ENCODE measurements at places on chromosomes 4 and X.

DNA sequence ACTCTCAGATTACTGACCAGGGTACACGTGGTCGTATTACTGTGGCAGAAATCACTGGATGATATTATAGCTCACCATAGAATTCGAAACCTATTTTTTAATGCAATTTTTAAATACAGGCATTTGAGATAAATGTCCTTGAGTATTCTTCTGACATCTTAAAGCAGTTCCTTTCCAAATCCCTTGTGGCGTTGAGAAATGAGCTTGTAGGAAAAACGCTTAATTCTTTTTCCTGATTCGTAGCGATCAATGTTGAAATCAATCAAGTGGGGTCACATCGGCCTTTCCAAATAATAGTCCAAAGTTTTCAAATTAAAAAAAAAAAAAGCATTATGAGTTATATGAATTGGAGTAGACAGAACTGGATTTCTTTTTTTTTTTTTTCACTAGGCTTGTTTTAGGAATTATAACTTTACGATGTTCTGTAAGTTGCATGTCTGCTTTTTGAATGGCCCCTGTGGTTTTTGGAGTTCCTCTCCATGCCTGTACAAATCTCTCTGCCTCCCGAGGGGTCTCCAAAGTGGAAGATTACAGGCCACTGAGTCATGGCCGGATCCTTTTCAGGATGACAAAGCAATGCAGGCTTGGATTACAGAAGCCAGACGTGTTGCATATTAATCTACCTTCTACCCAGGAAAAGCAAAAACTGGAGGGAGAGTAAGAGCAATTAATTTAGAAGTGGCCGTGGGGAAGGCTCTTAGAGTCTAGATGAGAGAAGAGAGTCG is 226.1 kb downstream of the SHOX start:
- DNase-seq, result no peak

- no peak for DNase-seq
Observed at GRCh38 chrX:97766501-97767095, 882.9 kb downstream of the RPA4 start.

DNA sequence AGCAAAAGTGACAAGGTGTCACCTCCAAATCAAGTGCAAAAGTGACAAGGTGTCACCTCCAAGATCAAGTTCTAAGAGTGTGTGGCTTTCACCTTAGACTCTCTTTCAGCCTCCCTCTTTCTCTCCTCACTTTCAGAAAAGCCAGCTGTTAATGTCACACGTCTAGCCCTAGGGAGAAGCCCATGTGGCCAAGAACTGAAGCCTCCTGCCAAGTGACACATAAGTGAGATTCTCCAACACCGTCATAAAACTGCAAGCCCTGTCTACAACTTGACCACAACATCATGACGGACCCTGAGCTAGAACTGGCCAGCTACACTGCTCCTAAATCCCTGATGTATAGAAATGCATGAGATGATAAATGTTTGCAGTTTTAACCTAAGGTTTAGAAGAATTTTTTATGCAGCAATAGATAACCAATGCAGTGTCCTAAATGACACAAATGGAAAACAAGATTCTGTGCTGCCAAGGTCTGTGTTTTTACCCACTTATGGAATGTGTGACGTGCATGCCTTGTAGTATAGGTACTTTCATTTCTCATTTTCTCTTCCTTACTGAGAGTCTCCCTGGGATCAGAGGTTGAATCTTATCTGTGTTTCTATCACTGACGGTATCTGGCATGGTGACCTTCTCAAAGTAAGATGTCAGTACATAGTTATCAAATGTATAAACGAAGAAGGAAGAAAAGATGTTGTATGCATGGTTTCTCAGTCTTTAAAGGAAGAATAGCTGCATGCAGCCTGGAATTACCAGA is 25.0 kb downstream of the NLGN4X start:
- DNase-seq, result no peak

- no peak for DNase-seq
Observed at GRCh38 chr4:181046809-181047208, 1196.4 kb upstream of the TENM3 start.

GRCh38 chrX:53190363-53190960 is 34.5 kb downstream of the KDM5C start:
- DNase-seq, result no peak

DNA sequence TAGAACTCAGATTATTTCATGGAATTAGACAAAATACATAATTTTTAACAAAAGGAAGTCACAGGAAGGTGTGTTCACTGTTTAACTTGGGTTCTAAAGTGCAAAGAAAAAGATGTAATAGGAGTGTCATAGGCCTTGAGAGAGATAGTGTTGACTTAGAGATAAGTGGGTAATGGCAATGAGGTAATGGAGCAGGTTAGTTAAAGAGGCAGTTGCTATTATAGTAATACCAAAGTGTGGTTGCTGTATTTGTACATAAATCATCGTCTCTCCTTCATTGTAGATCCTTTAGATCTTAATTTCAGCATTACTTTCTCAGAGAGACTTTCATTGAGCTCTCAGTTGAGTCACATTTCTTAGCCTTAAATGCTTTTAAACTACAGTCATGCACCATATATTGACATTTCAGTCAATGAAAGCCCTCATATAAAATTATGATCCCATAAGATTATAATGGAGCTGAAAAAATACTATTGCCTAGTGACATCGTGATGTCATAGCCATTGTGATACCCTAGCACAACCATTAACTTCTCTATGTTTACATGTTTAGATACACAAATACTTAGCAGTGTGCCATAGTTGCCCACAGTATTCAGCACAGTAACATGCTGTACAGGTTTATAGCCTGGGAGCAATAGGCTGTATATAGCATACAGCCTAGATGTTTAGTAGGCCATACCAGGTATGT is 245.4 kb downstream of the ADGRL3 start:
- DNase-seq, result no peak

GRCh38 chr4:97910005-97910404 is 233.3 kb downstream of the STPG2 start:
- no peak for DNase-seq

DNA sequence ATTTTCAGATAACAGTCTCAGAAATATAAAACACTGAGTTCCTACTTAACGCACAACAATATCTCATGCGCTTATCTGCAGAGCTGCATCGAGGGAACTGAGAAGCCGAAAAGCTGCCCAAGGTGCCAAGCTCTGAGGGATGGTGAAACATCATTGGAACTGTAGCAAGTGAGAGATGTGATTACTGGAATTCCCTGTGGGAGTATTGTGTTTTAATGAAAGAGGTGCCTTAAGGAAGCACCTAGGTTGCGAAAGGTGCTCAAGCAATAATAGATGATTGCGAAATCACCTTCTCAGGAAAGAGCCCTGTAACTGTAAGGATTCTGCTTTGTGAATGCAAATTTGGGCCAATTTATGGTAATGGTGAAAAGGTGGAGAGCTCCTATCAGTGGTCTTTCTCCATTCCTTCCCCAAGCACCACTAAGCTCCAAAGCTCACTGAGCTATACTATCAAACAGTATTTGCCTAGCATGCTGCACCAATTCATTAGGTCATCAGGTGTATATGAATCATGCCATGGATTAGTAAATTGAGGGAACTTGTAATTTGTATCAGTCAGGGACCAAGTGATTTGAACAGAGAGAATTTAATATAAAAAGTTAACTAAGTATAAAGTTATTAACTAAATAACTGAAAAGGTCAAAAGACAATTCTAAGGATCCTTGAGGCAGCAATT is 59.0 kb upstream of the ATP8A1 start:
- no peak for DNase-seq

DNA sequence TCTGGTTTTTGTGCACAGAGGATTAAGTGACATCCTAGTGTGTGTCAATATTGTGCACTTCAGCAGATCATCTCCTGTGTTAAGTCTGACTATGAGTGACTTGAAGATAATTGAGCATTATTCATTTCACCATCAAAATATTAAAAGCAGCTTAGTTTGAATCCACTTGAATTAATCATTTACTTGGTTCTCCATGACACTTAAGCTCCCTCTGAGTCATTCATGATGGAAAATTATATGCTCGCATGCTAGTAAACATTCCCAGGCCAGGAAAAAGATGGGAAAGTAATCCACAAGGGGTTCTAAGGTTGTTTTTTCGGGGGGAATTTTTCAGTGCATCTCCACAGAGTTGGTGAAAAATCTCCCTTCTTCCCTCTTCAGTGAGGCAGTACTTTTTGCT is 97.2 kb upstream of the EOLA2 start:
- DNase-seq, result no peak

- DNase-seq, result no peak
Observed at GRCh38 chrX:129040124-129040523, 483.2 kb downstream of the SMARCA1 start.

GRCh38 chrX:110041980-110042379 is 39.1 kb downstream of the TMEM164 start:
- no peak for DNase-seq

DNA sequence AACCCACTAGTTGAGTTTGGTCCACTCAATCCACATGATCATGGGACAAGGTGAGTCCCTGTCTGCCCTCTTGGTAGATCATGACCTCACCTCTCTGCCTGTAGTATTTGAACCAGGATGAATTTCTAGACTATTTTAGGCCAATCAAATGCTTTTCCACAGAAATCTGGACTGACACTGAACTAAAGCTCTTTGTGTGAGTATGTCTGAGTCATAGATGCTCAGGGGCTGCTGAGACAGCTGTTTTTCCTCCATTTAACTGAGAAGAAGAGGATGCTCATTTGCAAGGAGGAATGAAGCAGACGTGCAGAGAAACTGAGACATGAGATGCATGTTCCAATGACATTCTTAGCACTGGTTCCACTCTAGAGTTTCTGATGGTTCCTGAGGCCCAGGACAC is 77.3 kb upstream of the TMEM47 start:
- DNase-seq, result no peak

DNA sequence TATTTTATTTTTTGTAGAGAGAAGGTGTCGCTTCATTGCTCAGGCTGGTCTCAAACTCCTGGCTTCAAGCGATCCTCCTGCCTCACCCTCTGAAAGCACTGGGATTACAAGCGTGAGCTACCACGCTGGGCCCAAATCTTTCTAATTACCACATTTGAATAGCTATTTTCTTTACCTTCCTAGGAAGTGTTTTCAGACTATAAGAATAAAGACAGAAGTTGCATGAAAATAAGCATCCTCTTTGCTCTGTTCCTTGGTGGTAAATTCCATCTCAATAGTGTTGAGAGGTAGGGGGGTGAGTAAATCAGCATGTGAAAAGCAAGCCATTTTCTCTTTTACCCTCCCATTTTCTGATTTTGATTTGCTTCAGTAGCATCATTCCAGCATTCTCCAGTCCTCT is 122.4 kb downstream of the LARP7 start:
- no peak for DNase-seq

DNA sequence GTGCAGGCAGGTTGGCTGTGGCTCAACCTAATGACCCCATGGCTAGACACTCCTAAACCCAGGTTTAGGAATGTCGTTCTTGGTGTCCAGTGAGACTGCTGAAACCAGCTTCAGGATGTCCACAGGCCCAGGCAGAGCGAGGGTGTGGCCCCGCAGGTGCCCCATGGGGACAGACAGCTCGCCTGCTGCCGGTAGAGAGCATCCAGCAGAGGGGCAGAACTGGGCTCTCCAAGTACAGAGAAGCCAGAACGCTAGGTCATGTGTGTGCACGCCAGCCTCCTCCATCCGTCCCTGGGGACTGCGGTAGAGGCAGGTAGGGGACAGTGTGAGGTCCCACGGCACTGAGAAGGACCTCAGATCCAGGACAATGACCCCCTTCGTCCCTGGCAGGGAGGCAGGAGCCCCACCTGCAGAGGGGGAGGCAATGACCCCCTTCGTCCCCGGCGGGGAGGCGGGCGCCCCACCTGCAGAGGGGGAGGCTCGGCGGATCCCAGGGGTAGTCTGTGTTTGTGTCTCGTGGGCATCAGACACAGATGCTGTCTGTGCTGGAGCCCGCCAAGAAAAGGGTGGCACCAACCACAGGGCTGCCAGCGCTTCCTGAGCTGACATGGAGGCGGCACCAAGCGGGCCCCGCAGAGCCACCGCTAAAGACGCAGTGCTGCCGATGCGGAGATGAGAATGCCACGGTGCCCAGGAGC is 118.4 kb downstream of the FAM53A start:
- DNase-seq, result no peak

GRCh38 chr4:124534131-124534530 is 178.4 kb downstream of the ANKRD50 start:
- DNase-seq, result no peak

- no peak for DNase-seq
Observed at GRCh38 chrX:104660092-104660491, 94.1 kb downstream of the IL1RAPL2 start.

GRCh38 chr4:90099812-90100211 is 27.4 kb upstream of the CCSER1 start:
- no peak for DNase-seq

- peak; percentile 57 for DNase-seq
Observed at GRCh38 chrX:154013614-154014360, 5.9 kb downstream of the IRAK1 start.

- no peak for DNase-seq
Observed at GRCh38 chrX:85544609-85545008, 165.1 kb upstream of the POF1B start.

DNA sequence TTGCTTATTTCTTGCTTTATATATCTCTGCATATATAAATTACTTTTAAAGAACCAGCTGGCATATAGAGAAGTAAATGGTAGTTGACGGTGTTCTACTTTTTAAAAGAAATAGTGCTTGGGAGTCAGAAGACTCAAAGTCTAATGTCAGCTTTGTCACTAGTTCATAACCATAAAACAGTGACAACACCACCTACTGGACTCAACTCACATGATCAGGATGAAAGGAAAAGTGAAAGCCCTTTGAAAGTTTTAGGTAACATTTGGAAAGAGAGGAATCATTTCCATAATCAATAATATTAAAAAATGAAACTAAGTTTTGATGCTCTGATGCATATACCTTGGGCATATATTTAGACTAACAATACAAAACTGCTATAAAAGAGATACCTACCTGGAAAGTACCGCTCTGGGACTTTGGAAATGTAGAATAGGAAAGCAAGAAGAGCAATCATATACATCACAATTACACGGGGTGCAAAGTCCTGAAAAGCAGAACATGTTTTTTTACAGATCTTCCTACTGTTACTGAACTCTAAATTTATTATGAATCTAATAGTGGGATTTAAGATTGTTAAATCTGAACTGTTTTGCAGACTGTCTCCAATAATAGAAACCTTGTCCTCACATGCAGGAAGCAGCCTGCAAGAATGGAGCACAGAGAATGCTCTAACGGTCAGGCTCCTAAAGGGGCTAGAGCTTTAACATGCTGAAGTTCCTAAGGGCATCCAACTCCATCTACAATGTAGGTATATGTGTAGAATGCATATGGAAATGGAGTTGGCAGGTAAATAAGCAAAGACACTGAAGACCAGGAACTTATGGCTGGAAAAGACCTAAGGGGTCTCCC is 15.6 kb downstream of the PAQR3 start:
- no peak for DNase-seq

- no peak for DNase-seq
Observed at GRCh38 chr4:155638195-155638965, 28.3 kb upstream of the GUCY1A1 start.

- DNase-seq, result no peak
Observed at GRCh38 chr4:100721490-100721889, 203.7 kb upstream of the EMCN start.

GRCh38 chr4:94181815-94182214 is 25.9 kb upstream of the SMARCAD1 start:
- DNase-seq, result no peak

All from activated CD8-positive, alpha-beta memory T cell treated with anti-CD3 and anti-CD28 coated beads, Interleukin-2, amount 50 U/mL, for 4 hours (primary cell).